Hematopoietic multipotent progenitor cell treated with erythropoietin and hydrocortisone succinate and interleukin-3 and kit ligand, for 15 days (in vitro differentiated cells): ENCODE measurements at places on chromosomes 2 and 18.

DNA sequence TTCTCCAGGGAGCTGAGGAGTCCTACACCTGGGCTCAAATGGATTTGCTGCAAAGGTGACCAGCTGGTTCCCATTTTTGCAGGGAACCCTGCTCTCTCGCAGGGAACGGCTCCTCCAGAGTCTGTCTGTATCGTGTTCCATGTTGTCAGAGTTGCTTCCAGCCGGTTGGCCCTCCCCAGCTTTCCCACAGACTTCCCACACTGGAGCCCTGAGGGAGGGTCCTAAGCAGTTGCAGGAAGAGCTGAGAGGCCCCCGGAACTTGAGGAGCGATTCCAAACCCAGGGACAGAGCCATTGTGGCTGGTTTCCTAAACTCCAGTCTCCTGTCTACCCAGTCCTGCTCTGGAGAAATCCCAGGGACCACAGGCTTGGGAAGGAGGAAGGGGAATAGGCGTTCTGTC is 121.7 kb upstream of the PPP1CB start:
- no peak for DNase-seq

GRCh38 chr2:134122610-134123009 is 131.3 kb upstream of the MGAT5 start:
- DNase-seq, result no peak

GRCh38 chr2:8586457-8587051 is 95.3 kb upstream of the ID2 start:
- DNase-seq, result no peak

DNA sequence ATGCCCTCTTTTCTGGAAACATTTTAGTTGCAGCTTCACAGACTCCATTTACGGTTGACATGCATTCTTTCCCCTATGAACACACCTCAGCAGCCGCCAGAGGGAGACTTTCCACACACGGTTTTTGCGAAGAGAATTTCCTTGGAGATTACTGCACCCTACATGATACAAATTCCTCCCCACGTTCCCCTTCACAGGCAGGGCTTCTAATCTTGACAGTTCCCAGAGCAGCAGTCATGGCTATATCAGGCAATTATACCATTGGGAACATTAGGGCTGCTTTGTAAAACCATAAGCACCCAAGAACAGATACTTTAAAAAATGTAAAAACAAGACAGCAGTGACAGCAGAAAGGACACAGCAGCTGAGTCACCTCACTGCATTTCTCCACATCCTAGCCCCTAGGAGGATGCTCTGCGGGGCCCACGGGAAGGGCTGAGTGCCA is 253.8 kb downstream of the TGIF1 start:
- peak; percentile 62 for DNase-seq

- no peak for DNase-seq
Observed at GRCh38 chr2:125264453-125264852, 1239.4 kb downstream of the CNTNAP5 start.

GRCh38 chr18:3262234-3263131 is 550 bp downstream of the MYL12B start:
- peak; percentile 34 for DNase-seq

DNA sequence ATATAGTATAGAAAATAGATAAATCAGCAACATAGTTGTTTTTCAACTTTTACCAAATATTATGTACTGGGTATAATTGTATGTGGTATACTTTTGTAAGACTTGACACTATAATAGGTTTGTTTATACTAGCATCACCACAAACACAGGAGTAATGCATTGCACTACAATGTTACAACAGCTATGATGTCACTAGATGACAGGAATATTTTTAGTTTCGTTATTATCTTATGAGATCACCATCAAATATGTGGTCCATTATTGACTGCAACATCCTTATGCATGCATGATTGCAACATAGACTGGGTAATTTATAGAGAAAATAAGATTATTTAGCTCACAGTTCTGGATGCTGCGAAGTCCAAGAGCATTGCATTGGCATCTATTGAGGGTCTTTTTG is 678.4 kb upstream of the ZNF804A start:
- DNase-seq, result no peak

GRCh38 chr2:207617011-207617671 is 8.1 kb downstream of the METTL21A start:
- DNase-seq, result no peak

GRCh38 chr2:24819442-24820174 is 26.4 kb downstream of the CENPO start:
- DNase-seq, result no peak

- DNase-seq, result no peak
Observed at GRCh38 chr2:200655918-200656580, 70.2 kb downstream of the AOX1 start.

DNA sequence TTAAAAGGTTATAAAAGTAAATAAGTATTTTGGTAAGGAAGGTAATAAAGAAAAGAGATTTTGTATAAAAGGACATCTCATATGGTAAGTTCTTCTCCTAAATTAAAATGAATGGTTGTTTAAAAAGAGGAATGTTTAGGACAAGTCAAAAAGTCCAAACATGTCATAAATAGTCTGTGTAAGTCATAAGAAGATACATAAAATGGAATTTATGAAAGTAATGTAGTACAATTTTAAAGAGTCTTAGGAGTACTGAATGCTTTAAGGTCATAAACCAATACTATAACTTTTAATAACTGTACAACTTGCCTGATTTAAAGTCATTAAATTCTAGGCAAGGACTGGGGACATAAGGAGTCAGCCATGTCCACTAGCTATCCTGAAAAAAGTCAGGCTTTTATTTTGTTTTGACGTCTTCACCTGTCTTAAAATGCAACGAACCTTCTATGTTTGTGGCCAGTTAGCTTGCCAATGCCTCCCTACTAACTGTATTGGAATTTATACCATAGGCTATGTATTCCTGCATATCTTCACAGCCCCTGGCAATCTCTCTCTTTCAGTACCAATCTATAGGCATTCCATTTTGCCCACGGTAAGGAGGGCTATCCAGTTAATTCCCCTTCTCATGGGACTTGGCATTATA is 312.3 kb upstream of the LRRTM4 start:
- DNase-seq, result no peak

- DNase-seq, result no peak
Observed at GRCh38 chr18:28485918-28486317, 309.0 kb upstream of the CDH2 start.

DNA sequence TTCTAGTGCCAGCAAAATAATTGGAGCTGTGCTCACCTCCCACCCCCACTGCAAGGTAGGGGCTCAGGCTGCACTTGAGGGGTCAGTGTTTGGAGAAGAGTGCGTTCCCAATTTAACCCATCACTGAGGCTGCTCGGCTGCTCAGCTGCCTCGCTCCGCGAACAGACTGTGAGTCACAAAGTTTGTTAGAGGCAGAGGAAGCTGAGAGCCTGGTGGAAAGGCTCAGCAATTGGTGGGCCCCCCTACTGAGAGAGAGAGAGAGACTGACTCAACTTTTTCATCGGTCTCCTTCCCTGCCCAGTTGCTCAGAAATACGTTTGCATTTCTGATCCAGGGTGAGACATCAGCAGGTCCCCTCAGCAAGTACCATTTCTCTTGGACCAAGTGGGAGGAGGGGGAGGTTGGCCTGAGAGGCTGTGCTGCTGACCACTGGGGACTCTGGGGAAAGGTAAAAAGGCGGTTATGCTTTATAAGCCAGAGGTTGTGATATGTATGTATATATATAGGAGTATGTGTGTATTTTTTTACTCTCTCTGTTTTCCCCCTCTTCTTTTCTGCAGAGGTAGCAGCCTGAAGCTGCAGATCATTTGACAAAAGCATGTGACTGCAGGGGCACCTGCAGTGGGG is 1.5 kb downstream of the EFR3B start:
- no peak for DNase-seq

DNA sequence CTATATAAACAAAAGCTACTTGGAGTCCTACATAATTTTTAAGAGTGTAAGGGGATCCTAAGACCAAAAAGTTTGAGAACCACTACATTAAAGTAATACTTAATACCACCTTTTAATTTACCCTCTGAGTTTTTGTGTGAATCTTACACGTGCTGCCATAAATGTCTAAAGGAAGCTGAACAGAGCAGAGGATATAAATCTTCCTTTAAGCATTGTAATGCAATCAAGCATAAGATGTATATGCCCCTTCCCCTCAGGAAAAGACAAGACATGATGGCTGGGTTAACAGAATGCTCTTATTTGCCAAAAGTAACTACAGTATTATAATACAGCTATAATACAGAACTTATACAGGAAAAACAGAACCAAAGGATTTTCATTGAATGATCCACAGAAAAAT is 2.9 kb downstream of the ESCO1 start:
- DNase-seq, result no peak

GRCh38 chr2:146978577-146979555 is 866.0 kb upstream of the ACVR2A start:
- no peak for DNase-seq

DNA sequence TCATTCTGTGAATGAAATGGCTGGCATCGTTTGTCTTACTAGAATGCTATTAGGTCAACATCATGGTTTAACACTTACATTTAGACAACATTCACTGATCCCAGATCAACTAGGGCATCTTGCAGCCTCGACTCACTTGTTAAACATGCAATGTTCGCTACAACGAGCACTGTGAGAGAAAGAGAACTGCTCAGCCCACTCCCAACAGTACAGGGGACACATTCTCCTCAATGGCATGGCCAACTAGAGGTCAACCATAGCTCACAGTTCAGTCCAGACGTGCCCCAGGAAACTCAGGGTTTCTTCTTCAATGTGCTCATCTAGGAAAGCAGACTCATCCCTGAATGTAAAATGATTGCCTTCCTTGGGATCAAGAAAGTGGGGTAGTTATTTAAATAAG is 5.9 kb downstream of the WIPF1 start:
- DNase-seq, result no peak

GRCh38 chr18:46437061-46437460 is 220.0 kb downstream of the LOXHD1 start:
- no peak for DNase-seq

- no peak for DNase-seq
Observed at GRCh38 chr2:158841850-158842249, 46.7 kb downstream of the DAPL1 start.

DNA sequence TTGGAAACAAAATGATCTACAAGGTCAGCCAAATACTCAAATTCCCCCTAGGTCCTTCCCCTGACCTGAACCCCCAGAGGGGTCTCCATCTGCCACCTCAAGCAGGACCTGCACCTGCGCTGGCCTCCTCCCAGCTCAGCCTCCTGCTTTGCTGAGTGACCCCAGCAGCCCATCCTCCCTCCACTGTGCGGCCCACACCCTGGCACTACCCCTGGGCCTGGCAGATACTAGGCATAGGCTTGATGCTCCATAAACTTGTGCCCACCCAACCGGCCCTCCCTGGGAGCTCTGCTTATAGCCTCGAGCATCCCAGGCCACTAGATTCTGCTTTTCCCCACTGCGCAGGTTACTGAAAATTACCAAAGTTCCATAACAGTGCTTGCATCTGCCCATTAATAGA is 156.2 kb downstream of the HDAC4 start:
- DNase-seq, result no peak

DNA sequence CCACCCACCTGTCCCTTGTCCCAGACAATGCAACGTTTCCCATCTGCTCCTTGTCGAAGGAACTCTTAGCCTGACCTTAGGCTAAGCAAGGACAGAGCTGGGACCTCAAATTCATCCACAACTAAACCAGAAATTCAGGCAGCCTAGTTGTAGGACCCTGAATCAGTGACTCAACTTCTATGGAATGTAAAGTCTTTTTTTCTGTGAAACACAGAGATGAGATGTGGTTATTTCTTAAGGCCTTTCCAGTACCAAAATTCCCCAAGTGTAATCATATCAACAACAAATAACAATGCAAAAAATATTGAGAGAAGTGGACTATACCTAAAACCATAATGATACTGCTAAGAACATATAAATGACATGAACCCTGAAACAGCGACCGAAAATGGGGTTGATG is 46.7 kb downstream of the EN1 start:
- DNase-seq, result no peak

DNA sequence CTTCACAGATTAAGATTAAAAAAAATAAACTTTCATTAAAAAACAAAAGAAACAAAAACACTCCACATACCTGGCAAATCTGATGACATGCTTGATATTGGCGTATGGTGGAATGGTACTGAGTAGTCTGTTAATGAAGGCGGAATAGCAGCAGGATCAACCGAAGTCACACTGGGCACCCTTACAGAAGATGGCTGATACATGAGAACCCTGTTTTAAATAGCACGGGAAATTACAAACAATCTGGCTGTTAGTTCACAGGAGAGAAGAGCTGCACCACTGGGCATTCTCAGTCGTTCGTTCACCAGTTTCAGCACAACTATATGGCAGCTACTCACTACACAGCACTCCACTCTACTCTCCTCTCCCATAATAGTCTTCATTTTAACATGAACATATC is 64.0 kb upstream of the ST8SIA5 start:
- no peak for DNase-seq

GRCh38 chr2:41489638-41490037 is 558.2 kb upstream of the PKDCC start:
- DNase-seq, result no peak

DNA sequence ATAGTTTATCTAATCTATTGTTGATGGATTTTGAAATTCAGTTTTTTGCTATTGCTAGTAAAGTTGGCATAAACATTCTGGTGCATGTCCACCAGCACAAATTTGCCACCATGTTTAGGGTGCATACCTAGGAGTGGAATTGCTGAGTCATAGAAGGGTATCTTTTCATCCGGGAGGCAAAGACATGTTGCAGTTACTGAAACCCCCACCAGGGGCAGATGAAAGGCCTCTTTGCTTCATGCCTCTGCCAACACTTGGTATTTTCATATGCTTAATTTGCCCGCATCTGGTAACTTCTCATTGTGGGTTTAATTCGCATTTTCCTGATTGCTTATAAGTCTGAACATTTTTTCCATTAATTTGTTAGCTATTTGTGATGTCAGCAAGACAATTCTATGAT is 8.2 kb downstream of the DCC start:
- no peak for DNase-seq

GRCh38 chr2:115057473-115057872 is 615.0 kb downstream of the DPP10 start:
- DNase-seq, result no peak

- DNase-seq, result peak; percentile 56
Observed at GRCh38 chr2:62456721-62457539, 49.1 kb downstream of the TMEM17 start.

GRCh38 chr2:96408616-96409015 is 73.0 kb downstream of the NCAPH start:
- DNase-seq, result peak; percentile 5

DNA sequence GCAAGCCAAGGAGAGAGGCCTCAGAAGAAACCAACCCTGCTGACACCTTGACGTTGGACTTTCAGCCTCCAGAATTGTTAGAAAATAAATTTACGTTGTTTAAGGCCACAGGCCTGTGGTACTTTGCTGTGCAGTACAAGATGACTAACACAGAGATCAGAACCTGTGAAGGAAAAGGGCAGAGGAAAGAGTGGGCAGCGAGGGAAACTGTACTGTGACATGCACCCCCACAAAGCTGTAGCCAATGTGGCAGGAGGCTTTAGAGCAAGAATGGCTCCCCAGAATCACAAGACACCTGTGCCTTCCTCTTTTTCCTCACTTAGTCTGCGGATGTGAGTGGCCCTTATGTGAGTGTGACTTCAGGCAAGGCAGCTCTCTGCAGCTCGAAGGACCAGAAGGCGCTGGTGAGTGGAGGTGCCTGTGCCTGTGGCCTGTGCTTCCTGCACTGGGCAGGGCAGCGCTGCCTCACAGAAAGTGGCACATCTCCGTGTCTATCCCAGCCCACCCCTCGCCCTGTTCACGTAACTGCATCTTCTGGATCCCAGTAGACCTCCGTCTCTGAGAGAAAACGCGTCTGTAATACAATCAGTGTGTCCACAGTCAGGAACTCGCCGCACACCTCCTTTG is 89.5 kb downstream of the MRPS9 start:
- no peak for DNase-seq

GRCh38 chr2:209933499-209934483 is 68.6 kb upstream of the RPE start:
- DNase-seq, result no peak

GRCh38 chr18:63378919-63379638 is 12.1 kb upstream of the KDSR start:
- DNase-seq, result no peak
